ENCODE measurements at places on chromosomes 1 and 21. TPM values are rescaled to one million over a fixed set of nuclear protein-coding genes. Genes with fewer than 3 reads are reported as not detected.

The C1orf141 gene
- not detected for total RNA-seq

The BGLAP gene
- 0.26 TPM for total RNA-seq

The FCN3 gene
- total RNA-seq = not detected

The PTGFR gene
- total RNA-seq = 15.5 TPM

The ATP13A2 gene
- 12.3 TPM for total RNA-seq

The RNU1-4 gene
- 2,114 TPM for total RNA-seq

The TSPEAR gene
- total RNA-seq = not detected

The LCE2A gene
- total RNA-seq = not detected

The FAM151A gene
- not detected for total RNA-seq

The DCDC2B gene
- not detected for total RNA-seq

The ZYG11B gene
- 28.5 TPM for total RNA-seq

The PBX1 gene
- 77.5 TPM for total RNA-seq

The TNFRSF8 gene
- total RNA-seq = not detected

The ADORA1 gene
- 24.5 TPM for total RNA-seq

The REN gene
- total RNA-seq = not detected
